ENCODE measurements at places on chromosomes 5 and 9. TPM values are rescaled to one million over a fixed set of nuclear protein-coding genes. Genes with fewer than 3 reads are reported as not detected.

IL17B gene
- total RNA-seq: not detected

DNA sequence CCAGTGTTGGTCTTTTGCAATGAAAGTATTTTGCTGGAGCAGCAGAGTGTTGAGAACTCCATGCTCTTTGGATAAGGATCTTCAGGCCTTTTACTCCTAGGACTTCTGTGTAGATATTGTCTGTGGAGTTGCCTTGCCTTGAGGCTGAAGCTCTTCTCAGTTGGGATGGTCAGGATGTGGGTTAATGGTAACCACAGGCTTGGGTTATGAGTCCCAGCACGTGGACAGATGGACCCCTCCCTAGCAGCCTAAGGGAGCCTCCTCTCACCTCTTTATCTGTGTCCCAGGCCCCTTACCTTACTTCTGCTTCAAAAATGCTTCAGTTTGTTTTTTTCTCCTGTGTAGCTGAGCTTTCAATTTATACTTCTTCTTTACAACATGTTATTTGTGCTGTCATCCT is 109.9 kb downstream of the MEGF10 start:
- no peaks in the 10 kb centered on the region for H3K27me3 ChIP-seq
- H3K4me3 ChIP-seq: no peak overlapping the region

TEK gene
- not detected for total RNA-seq

DNA sequence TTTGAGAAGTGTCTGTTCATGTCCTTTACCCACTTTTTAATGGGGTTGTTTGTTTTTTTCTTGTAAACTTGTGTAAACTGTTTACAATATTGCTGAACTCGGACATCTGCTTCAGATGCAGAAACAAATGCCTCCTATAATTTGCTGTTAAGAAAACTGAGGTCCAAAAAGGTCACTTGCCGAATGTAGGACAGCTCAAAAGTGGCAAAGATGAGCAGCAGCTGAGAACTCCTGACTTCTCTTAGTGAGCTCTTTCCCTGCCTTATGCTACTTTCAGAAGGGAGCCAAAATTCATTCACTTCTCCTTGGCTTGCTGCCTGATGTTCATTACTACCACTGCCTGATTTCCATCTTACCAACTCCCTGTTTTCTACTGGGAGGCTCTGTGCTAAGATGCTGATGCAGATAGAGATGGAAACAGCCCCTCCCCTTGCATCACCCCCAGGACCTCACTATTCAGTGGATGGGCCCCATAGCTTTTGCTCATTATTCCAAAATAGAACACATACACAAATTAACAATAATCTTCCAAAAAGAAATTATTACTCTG is 60.1 kb downstream of the SEMA6A start:
- no peaks in the 10 kb centered on the region for H3K36me3 ChIP-seq
- no peak overlapping the region for H3K27ac ChIP-seq
- H3K4me1 ChIP-seq: no peaks in the 10 kb centered on the region
- no peak for DNase-seq
- no peak overlapping the region for H3K4me3 ChIP-seq

- no peaks in the 10 kb centered on the region for H3K4me1 ChIP-seq
- H3K4me3 ChIP-seq: no peak overlapping the region
- H3K36me3 ChIP-seq: no peaks in the 10 kb centered on the region
- H3K27me3 ChIP-seq: no peaks in the 10 kb centered on the region
- DNase-seq: no peak
Measured at GRCh38 chr9:107945961-107946360, 456.4 kb upstream of the KLF4 start.

RNF208 gene
- total RNA-seq: 0.83 TPM

Data from T-cell (primary cell).